Fibroblast of skin of back (primary cell): ENCODE measurements at places on chromosomes 1 and 21.

GRCh38 chr1:111704776-111705175 is 34.4 kb downstream of the INKA2 start:
- no peak for DNase-seq

GRCh38 chr1:21216835-21217811 is 40.4 kb upstream of the EIF4G3 start:
- peak; percentile 40 for DNase-seq

DNA sequence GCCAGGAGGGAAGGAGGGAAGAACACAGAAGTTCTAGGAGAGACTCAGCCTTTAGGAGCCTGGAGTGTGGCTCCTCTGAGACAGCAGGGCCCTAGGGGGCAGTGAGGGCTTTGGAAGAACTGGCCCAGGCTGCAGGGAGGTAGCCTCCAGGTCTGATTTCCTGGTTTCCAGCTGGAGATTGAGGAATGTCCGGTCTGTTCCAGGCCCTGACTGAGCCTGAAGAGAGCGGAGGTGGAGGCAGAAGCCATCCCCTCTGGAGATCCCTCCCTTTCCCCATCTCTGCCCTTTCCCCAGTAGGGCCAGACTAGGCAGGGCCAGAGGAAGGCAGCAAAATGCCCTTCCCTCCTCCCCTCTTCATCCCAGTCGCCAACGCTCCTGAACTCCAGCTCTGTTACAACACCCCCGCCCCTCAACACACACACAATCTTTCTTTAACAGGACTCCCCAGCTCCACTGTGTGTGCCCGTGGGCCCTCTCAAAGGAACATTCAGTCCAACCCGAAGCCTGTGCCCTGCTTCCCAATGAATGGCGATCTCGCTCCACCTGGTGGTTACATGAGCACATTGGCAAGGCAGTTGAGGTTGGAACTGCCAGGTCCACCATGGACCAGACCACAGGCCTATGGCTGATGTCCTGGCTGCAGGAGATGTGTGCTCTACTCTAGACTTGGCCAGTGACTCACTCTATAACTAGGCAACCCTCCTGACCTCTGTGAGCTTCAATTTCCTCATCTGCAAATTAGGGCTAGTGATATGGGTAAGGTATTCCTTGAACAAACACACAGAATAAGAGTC is 32.0 kb downstream of the MAP7D1 start:
- DNase-seq = peak; percentile 89

GRCh38 chr21:40315626-40316025 is 448.4 kb downstream of the PCP4 start:
- no peak for DNase-seq

DNA sequence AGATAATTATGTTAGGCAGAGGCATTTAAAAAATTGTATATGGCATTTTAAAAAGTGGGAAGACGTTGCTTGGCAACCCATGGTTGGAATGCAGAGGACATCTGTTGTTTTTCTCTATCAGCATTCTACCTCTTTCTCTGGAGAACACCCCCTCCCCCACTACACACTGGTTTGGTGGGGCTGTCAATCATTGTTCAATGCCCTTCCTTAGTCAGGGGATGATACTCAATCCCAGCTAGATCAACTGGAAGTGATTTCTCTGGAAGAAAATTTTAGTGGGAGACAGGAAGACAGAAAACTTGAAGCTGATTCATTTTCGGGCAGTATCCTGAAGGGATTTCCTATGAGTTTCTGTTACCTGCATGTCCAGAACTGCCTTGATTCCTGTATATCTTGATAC is 35.7 kb upstream of the CAP1 start:
- peak; percentile 22 for DNase-seq

DNA sequence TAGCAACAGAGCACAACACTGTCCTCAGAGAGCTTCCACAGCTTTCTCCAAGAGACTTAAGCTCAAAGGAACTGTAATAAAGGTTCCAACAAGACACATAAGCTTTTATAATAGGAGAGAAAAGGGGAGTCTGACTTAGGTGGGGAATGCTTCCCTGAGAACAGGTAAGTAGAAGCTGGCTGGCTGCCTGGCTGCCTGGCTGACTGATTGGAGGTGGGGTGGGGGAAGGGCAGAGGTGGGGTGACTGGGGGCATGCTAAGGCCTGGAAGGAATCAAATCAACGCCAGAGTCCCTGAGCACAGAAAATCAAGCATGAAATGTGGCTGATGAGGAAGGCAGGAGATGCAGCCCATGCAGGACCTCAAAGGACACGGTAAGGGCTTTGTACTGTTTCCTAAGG is 45.8 kb downstream of the DMAP1 start:
- DNase-seq = no peak

DNA sequence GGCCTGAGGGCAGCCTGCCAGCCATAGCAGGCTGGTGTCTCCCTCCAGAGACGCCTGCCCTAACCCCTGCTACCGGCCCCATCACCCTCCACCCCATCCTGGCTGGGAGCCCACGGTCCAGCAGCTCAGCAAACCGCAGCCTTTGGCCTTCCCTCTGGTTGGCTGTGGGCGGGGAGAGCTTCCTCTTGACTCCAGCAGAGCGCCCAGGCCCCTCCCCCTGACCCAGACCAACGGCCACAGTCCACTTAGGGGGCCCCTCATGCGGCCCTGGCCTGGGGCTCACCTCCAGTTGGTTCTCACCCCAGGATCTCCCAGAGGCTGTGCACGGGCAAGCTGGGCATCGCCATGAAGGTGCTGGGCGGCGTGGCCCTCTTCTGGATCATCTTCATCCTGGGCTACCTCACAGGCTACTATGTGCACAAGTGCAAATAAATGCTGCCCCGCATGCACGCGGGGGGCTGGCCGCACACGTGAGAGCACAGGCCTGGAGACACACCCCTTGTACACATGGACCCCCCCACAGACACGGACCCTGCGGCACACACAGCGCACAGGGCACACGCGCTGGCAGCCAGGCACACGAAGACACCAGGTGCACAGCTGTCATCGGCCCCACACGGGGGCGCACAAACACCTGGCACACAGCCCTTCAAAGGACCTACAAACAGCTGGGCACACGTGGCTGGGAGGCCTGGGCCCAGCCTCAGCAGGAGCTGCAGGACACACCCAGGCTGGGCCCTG is 3.1 kb downstream of the SMIM1 start:
- peak; percentile 45 for DNase-seq

DNA sequence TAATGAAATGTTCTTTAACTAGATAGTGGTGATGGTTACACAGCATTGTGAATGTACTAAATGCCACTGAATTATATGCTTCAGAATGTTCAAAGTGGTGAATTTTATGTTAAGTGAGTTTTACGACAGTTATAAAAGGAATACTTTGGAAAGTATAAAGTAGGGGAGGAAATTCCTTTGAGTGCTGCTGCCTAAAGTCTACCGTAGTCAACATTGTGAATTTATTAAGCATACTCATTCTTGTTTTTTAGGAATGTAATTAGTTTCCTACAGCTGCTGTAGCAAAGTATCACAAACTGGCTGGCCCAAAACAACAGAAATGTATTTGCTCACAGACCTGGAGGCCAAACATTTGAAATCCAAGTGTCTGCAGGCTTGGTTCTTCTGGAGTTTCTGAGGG is 73.0 kb downstream of the SWT1 start:
- DNase-seq = no peak
